ENCODE measurements at places on chromosomes 16 and 17.

DNA sequence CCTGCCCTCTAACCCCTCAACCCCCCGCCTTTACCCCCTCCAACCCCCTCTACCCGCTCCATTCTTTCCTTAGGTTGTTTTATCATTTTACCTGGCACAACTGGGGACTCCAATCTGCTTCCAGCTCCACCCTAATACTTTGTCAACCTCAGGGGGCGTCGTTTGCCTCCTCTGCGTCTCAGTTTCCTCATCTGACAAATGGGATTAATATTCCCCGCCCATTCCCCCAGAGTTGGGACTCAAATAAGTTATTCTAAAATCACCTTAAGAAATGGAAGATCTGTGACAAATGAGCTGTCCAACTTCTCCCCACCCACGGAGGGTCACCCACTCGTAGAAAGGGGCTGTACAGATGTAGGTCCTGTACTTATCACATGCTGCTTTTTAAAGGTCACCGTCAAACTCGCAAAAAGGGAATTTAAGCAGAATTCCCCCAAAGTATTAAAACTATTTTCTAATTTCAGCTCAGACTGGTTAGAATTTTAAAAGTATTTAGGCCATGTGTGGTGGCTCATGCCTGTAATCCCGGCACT is 40.6 kb upstream of the CPNE2 start:
- no peak for DNase-seq

DNA sequence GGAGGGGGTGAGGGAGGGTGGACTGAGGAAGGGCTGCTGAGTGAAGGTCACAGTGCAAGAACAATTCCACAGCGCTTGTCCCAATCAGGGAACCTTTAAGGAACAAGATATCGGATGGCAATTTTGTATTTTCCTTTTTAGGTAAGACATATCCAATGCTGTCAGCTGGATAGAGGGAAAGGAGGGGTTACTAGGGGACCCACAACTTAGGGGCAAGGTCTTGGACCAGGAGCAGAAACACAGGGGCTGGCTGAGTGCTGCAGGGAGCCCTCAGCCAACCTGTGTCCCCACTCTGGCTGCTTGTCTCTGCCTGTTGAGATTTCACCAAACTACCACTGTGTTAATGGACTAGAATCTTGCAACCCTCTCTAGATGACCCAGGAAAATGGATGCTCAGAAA is 47.6 kb downstream of the AKAP1 start:
- DNase-seq: no peak

GRCh38 chr17:38333635-38334295 is 10.0 kb downstream of the GPR179 start:
- peak; percentile 26 for DNase-seq

DNA sequence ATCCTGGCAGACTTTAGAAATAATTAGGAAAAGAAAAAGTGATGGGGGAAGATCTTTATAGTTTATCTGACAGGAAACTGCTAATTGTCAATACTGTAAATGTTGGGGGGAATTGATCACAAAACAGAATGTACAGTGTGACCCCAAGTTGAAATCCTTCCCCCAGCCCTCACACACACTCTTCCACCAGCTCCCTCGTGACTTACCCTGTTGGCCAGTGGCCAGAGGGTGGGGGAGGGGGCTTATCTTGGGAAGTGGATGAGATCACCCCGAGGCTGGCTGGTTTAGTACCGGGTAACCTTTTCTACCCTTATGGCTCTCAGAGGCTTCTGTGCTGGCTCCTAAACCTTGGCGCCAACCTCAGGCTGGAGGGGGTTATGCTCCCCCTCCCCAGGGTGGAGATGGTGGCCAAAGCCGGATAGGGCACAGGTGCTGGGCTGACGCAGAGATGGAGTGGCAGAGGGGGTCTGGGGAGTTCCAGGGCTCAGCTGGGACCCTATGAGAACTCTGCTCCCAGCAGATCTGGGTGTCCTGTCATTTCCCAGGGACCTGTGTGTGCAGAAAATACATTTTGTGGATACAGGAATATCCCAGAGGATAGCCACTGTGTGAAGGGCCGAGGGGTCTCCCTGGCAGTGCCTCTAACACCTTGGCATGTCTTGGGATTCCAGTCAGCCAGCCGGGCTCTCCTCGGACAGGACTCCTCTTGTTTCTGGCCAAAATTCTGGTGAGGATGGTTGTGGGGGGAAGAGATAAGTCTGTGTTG is 18.6 kb downstream of the CDH16 start:
- DNase-seq: no peak

GRCh38 chr17:75684924-75685323 is 17.8 kb downstream of the SAP30BP start:
- DNase-seq: no peak

DNA sequence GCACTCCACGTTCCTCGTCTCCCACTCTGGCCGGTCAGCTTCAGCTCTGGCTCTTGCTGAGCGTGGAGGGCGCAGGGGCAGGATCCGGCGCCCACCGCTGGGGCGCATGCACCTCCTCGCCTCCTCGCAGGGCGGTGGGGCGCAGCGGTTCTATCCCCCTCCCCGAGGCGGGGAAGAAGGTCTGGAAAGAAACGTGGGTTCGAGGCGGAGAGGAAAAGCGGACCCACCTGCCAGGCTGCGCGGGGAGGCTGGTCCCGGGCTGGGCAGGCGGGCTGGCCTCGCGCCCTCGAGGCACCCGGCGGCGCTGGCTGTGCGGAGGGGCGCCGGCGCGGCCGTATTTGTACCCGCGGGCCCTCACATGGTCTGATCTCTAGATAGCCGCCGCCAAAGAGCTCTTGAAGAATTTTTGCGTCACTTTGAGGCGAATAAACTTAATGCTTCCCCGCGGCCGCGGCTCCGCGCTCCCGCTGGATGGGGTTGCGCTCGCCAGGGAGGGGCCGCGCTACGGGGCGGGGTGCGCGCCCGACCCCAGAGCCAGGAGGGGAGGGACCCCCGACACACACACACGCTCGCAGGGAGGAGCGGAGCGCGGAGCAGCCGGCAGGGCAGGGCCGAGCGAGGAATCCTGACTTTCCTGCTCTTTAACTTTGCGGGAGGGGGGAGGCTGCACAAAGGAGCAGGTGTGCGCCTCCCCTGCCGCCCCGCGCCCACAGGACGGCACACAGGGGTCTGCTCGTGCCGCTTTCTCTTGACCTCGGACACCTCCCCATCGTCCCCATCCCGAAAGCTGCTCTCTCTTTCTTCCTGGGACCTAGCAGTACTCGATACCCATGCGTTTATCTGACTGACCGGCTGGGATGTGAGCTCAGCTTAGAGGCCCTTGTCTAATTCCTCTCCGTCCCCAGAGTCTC is at the start of gene SLC6A4:
TSS of gene SLC6A4 (minus strand) at position 312 of the 911 bp plus-strand sequence. CDS start 13,739 bp downstream, outside the sequence.
- no peak for DNase-seq

DNA sequence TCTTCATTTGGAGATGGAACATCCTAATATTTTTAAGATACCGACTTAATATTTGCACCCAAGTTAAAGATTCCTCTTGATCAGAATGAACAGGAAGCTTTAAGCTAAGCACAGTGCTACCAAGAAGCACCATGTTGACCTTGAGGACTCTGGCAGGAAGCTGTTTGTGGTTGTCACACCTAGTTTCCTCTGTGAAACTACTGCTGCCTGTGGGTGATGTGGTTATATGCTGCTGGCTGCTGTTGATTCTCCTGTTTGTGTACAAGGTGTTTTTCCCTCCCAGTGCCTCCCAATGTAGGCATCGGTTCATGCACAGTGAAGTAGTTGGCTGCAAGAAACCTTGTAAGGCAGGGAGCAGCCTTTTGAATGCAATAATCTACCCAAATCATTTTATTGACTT is 23.4 kb downstream of the RBL2 start:
- DNase-seq: peak; percentile 86

- no peak for DNase-seq
Observed at GRCh38 chr17:5045496-5045895, 10.3 kb upstream of the SLC52A1 start.

DNA sequence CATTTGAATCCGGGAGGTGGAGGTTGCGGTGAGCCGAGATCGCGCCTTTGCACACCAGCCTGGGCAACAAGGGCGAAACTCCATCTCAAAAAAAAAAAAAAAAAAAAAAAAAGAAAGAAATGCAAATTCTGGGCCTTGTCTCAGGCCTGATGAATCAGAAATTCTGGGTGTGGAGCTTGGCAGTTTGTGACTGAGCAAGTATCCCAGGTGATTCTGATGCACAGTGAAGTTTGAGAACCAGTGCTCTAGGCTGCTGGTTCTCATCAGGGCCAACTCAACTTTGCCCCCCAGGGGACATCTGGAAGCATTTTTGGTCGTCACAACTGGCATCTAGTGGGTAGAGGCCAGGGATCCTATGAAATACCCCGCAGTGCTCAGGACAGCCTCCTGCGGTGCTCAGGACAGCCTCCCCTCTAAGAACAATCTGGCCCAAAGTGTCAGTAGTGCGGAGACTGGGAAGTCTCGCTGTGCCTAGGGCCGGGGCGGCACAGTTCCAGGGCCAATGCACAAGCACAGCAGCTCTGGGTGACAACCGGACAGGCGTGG is 55.9 kb downstream of the SDK2 start:
- no peak for DNase-seq

- DNase-seq: no peak
Observed at GRCh38 chr17:945672-946071, 33.9 kb downstream of the NXN start.

- DNase-seq: no peak
Observed at GRCh38 chr17:4587803-4588202, 3.5 kb downstream of the SMTNL2 start.

DNA sequence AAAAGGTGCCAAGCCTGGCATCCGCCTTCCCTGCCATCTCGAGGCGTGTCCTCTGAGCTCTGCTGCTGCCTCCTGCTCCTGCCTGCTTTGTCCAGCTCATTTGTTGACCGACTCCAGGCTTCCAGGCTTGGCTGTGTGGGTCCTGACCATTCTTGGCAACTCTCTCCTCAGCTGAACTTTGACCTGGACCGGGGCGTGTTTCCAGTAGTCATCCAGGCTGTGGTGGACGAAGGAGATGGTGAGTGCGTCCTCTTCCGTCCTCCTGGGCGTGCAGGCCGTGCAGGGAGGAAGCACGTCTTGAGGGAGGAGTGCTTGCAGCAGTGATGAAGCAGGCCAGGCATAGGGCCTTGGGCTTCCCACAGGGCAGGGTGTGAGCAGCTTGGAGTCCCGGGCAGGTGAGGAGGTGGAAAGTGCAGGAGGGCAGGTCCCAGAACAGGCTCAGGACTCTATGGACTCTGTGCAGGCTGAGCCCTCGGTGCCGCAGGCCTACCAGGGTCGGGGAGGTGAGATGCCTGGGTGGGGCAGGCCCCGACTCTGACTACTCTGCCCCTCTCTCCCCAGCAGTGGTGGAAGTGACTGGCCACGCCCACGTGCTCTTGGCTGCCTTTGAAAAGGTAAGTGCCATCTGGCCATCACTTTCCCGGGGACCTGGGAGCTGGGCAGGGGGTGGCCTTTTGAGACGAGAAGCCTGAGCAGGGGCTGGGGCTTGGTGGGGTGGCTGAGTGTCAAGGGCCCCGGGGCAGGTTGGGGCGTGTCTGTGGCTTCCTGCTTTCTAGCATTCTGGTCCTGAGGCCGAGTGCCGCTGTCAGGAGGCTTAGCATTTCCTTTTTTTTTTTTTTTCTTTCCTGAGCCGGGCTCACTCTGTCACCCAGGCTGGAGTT is 28.6 kb upstream of the NUDT16L1 start:
- peak; percentile 57 for DNase-seq

DNA sequence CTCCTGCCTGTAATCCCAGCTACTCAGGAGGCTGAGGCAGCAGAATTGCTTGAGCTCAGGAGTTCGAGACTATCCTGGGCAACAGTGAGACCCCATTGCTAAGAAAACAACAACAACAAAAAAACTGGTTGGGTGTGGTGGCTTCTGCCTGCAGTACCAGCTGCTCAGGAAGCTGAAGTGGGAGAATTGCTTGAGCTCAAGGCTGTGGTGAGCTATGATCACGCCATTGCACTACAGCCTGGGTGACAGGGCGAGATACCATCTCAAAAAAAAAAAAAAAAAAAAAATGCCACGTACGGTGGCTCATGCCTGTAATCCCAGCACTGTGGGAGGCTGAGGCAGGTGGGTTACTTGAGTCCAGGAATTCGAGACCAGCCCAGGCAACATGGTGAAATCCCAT is 34.1 kb downstream of the NME2 start:
- DNase-seq: no peak

GRCh38 chr17:64024781-64025731 is 4.6 kb upstream of the ICAM2 start:
- DNase-seq: peak; percentile 21

DNA sequence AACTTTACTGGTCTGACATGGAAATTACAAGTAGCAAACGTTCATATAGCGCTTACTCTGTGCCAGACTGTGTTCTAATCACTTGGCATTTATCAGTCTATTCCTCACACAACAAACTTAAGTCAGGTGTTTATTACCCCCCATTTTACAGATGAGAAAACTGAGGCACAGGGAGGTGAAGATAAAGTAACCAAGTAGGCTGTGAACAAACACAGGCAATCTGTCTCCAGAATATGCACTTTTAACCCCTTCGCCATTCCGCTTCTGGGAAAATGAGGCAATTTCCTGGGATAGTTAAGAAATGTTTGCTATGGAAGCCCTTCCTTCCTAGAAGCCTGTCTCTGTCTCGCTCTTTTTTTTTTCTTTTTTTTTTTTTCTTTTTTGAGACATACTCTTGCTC is 12.2 kb upstream of the CXCL16 start:
- no peak for DNase-seq

GRCh38 chr17:80695979-80696378 is 151.3 kb downstream of the RPTOR start:
- no peak for DNase-seq

GRCh38 chr16:14148016-14148415 is 76.9 kb downstream of the MRTFB start:
- DNase-seq: no peak

DNA sequence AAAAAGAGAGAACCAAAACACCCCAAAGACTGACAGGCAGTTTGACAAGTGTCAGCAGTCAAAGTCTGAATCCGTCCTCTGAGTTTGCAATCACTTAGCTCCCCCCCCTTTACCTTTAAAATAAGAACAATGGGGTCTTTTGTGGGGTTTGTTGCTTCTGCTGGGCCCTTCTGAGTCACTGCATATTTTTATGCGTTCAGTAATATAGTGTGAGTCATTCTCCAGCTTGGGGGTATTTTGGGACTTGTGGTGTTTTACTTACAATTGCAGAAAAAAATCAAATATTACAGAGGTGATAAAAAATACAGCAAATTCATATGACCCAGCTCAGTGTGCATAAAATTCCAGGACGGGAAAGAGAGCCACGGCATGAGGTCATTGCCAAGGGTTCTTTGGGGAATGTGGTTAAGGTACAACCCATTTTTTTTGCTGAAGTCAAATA is 120.1 kb downstream of the CYLD start:
- no peak for DNase-seq

- DNase-seq: no peak
Observed at GRCh38 chr17:48055531-48056245, 7.5 kb downstream of the NFE2L1 start.

DNA sequence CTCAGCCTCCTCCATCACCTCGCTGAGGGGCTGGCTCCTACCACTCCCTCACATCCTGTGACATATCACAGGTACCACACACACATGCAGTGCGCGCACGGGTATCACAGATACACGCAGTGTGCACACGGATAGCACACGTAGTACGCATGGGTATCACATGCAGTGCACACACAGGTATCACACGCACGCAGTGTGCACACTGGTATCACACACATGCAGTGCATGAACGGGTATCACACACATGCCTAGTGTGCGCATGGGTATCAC is 30.1 kb downstream of the ACSF3 start:
- DNase-seq: no peak

- no peak for DNase-seq
Observed at GRCh38 chr17:12222392-12222791, 201.7 kb downstream of the MAP2K4 start.

All from T-cell (primary cell).